Thymus (tissue), 14 donors: ENCODE measurements at places on chromosomes 5 and 9. TPM values are rescaled to one million over a fixed set of nuclear protein-coding genes. Genes with fewer than 3 reads are reported as not detected.

DNA sequence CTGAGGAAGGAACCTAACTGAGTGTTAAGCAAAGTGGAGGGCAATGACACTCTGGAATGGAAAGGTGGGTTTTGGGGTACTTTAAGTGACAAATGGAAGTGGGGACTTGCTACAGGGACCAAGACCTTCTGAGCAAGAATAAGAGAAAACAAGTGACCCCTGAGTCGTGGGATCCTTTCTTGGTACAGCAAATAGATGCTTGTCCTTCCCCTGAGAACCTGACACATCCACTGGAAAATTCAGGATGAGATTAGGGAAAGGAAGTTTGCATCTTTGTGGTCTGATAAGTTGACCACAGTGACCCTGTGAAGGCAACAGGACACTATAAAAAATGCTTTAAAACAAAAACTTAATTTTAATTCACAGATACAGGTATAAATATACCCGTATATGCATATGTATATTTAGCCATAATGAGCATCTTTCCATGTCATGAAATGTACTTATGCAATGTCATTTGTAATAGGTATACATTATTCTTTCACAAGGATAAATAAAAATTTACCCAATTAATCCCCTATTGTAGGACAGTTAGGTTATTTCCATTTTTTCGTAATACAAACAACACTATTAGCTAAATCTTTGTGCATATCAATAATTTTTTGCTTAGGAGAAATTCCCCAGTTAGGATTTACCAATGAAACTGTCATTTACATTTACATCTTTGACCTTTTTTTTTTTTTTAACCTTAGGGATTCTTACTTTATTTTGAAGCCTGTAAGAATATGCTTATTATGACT is 2.0 kb upstream of the IRF1 start:
- peaks cover 7% of the 10 kb centered on the region for H3K36me3 ChIP-seq
- H3K4me1 ChIP-seq, result peaks cover 22% of the 10 kb centered on the region
- no peak overlapping the region for H3K4me3 ChIP-seq

GRCh38 chr5:9787861-9788600 is 157.9 kb upstream of the TAS2R1 start:
- no peaks in the 10 kb centered on the region for H3K27me3 ChIP-seq
- no peak for DNase-seq
- H3K4me3 ChIP-seq, result no peak overlapping the region
- no peaks in the 10 kb centered on the region for H3K36me3 ChIP-seq
- H3K4me1 ChIP-seq, result no peaks in the 10 kb centered on the region

GRCh38 chr5:127799293-127799905 is 96.2 kb downstream of the CCDC192 start:
- no peak overlapping the region for H3K4me3 ChIP-seq
- H3K27ac ChIP-seq, result no peak overlapping the region
- H3K27me3 ChIP-seq, result no peaks in the 10 kb centered on the region
- H3K4me1 ChIP-seq, result no peaks in the 10 kb centered on the region
- no peak for DNase-seq
- no peaks in the 10 kb centered on the region for H3K36me3 ChIP-seq

DNA sequence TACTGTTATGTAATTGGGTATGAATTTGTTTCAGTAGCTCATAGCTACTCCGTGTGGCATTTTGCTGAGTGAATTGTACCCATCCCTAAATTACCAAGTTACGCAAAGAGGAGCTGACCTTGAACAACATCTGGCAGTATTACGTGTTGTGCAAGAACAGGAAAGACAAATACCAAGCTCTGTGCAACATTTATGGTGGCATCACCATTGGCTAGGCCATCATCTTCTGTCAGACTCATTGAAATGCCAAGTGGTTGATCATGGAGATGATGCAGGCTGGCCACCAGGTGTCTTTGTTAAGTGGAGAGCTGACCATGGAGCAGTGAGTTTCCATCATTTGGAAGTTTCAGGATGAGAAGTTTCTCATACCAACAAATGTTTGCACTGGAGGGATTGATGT is 15.0 kb downstream of the ZSWIM6 start:
- no peaks in the 10 kb centered on the region for H3K36me3 ChIP-seq
- H3K4me1 ChIP-seq, result no peaks in the 10 kb centered on the region
- no peak overlapping the region for H3K27ac ChIP-seq
- no peaks in the 10 kb centered on the region for H3K27me3 ChIP-seq
- H3K4me3 ChIP-seq, result no peak overlapping the region
- no peak for DNase-seq

- no peak for DNase-seq
- no peaks in the 10 kb centered on the region for H3K4me1 ChIP-seq
- H3K27ac ChIP-seq, result no peak overlapping the region
- H3K36me3 ChIP-seq, result no peaks in the 10 kb centered on the region
- H3K4me3 ChIP-seq, result no peak overlapping the region
Observed at GRCh38 chr5:135456238-135457099, 4.3 kb upstream of the TIFAB start.

GRCh38 chr9:130781569-130781968 is 53.5 kb upstream of the ABL1 start:
- H3K36me3 ChIP-seq, result no peaks in the 10 kb centered on the region
- DNase-seq, result no peak
- H3K4me3 ChIP-seq, result no peak overlapping the region
- H3K27ac ChIP-seq, result no peak overlapping the region

- peaks cover 12% of the 10 kb centered on the region for H3K36me3 ChIP-seq
- no peak overlapping the region for H3K4me3 ChIP-seq
- peaks cover 3% of the 10 kb centered on the region for H3K4me1 ChIP-seq
Observed at GRCh38 chr5:57244331-57244730, 70.5 kb downstream of the GPBP1 start.

- no peaks in the 10 kb centered on the region for H3K27me3 ChIP-seq
- no peak overlapping the region for H3K4me3 ChIP-seq
- H3K4me1 ChIP-seq, result peaks cover 93% of the 10 kb centered on the region
- H3K27ac ChIP-seq, result peak overlapping the region; percentile 96
- no peak for DNase-seq
Observed at GRCh38 chr9:98101416-98101815, 17.6 kb downstream of the TRIM14 start.

DNA sequence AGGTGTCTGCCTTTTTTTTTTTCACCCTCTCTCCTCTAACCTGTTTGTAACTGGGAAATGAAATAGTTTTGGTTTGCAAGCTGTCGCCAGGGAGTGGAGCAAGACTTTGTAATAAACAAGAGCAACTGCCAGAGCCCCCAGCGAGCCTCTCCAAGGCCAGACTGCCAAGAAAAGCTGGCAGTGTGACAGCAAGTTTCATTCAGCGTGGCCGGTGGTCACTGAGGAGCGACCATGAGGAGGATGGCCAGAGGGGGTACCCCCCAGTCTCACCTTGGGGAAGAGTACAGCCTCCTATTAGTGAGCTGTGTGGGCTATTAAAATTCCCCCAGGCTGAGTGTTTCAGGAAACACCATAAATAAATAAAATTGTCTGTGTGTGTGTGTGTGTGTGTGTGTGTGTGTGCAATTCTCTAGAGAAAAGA is 49.9 kb downstream of the ZFAND5 start:
- H3K4me3 ChIP-seq, result no peak overlapping the region
- DNase-seq, result no peak
- H3K4me1 ChIP-seq, result no peaks in the 10 kb centered on the region
- H3K36me3 ChIP-seq, result no peaks in the 10 kb centered on the region

DNA sequence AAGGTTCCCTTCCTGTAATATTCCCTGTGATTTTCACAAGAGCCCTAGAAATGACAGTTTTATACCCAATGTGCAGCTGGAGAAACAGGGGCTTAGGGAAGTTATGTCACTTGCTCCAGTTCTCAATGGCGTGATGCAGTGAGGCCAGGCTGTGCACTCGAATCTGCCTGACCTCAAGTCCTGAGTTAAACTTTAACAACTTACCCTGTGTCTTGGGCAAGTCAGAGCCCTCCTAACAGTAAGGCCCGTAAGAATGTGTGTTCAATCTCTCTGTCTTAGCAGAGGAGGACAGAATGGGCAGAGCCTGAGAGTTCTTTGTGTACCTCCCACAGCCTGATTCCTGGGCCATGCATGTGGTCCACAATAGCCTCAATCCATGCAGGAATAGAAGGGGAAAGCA is 181.1 kb downstream of the TRIM32 start:
- H3K36me3 ChIP-seq, result no peaks in the 10 kb centered on the region
- DNase-seq, result no peak
- no peak overlapping the region for H3K27ac ChIP-seq
- H3K27me3 ChIP-seq, result no peaks in the 10 kb centered on the region
- no peaks in the 10 kb centered on the region for H3K4me1 ChIP-seq

DNA sequence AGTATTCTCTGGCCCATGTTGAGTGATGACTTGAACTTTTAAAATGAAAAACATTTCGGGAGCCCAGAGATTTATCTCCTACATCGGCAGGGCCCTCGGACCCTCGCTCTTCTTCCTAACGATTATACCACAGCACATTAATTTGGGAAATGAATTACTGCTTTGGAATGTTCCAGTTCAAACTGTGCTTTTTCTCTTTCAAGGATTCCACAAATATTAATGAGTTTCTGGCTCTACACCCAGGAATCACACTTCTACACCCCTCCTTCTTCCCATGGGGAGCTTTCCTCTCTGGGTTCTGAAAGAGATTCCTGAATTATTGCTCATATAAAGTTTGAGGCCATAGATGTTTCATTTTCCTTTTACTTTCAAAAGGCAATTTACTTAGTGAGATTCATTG is 41.2 kb downstream of the NSG2 start:
- no peak for DNase-seq
- no peak overlapping the region for H3K4me3 ChIP-seq
- no peaks in the 10 kb centered on the region for H3K36me3 ChIP-seq
- H3K27me3 ChIP-seq, result no peaks in the 10 kb centered on the region

GRCh38 chr5:136020383-136021015 is 8.3 kb upstream of the TGFBI start:
- no peak overlapping the region for H3K4me3 ChIP-seq
- DNase-seq, result no peak
- H3K36me3 ChIP-seq, result no peaks in the 10 kb centered on the region

GRCh38 chr5:176427971-176428370 is 11.6 kb upstream of the CLTB start:
- H3K4me1 ChIP-seq, result peaks cover 10% of the 10 kb centered on the region
- no peak overlapping the region for H3K4me3 ChIP-seq

- H3K36me3 ChIP-seq, result no peaks in the 10 kb centered on the region
- H3K4me3 ChIP-seq, result no peak overlapping the region
- DNase-seq, result no peak
- no peak overlapping the region for H3K27ac ChIP-seq
- no peaks in the 10 kb centered on the region for H3K4me1 ChIP-seq
Observed at GRCh38 chr9:78365748-78366697, 69.1 kb downstream of the PSAT1 start.

DNA sequence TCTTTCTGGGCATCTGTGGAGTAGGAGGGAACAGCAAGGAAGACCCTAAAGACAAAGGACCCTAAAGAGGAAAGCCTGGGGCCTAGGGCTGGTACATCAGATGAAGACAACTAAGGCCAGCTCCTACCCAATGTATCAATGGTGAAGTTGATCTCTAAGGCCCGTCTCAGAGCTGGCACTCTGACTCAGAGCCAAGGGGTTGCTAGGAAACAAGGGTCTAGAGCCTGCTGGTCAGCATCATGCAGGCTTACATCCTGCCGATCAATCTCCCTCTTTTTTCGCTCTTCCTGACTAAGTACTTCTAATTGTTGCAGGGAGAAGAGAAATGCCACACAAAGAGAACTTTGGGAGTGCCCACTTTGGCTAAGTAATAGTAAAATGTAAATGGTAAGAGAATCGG is 26.2 kb downstream of the TRIM32 start:
- H3K4me1 ChIP-seq, result no peaks in the 10 kb centered on the region
- H3K27ac ChIP-seq, result no peak overlapping the region
- H3K27me3 ChIP-seq, result no peaks in the 10 kb centered on the region
- no peaks in the 10 kb centered on the region for H3K36me3 ChIP-seq

- H3K27ac ChIP-seq, result no peak overlapping the region
- H3K4me3 ChIP-seq, result no peak overlapping the region
- no peak for DNase-seq
- no peaks in the 10 kb centered on the region for H3K36me3 ChIP-seq
- H3K4me1 ChIP-seq, result no peaks in the 10 kb centered on the region
- H3K27me3 ChIP-seq, result no peaks in the 10 kb centered on the region
Observed at GRCh38 chr9:16515207-16515606, 355.3 kb downstream of the BNC2 start.

- H3K4me3 ChIP-seq, result no peak overlapping the region
- no peak for DNase-seq
- H3K27ac ChIP-seq, result peak overlapping the region; percentile 95
- H3K27me3 ChIP-seq, result no peaks in the 10 kb centered on the region
Observed at GRCh38 chr5:181241393-181241975, 2.2 kb downstream of the RACK1 start.

DNA sequence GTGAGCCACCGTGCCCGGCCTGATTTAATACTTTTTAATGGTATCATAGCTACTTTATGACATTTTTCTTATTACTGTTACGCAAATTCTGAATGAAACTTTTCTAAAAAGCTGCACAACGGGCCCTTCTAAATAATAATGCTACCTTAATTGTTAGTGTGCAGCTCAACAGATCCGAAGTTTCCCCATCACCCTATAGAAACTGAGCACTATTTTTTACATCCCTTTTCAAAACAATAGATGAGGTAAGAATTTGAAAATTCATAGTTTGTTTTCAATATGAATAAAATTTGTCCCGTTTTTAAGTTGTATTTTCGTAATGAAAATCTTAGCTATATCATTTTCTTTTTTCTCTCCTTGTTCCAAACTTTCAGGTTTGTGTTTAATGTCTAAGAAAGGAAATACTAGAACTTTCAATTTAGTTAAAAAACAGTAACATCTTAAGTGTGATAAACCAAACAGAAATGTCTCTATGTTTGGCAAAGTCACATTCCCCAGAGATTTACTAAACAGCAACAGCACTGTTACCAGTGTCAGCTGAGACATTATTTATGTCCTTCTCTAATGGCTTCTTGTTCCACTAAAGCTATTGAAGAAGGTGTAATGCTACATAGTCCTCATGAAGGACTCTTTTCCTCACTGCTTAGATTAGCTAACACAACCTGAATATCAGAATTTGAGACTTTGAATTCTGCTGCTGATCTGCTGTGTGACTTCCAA is 22.9 kb downstream of the KIF2A start:
- H3K27ac ChIP-seq, result no peak overlapping the region
- no peak for DNase-seq
- peaks cover 5% of the 10 kb centered on the region for H3K36me3 ChIP-seq
- H3K4me1 ChIP-seq, result no peaks in the 10 kb centered on the region
- H3K4me3 ChIP-seq, result no peak overlapping the region

- peaks cover 5% of the 10 kb centered on the region for H3K36me3 ChIP-seq
- no peaks in the 10 kb centered on the region for H3K4me1 ChIP-seq
- H3K27me3 ChIP-seq, result no peaks in the 10 kb centered on the region
- no peak for DNase-seq
- H3K27ac ChIP-seq, result no peak overlapping the region
Observed at GRCh38 chr5:72363166-72363802, 43.1 kb downstream of the PTCD2 start.

- no peaks in the 10 kb centered on the region for H3K4me1 ChIP-seq
- H3K4me3 ChIP-seq, result no peak overlapping the region
- no peak overlapping the region for H3K27ac ChIP-seq
- DNase-seq, result no peak
Observed at GRCh38 chr5:80668016-80668969, 13.5 kb upstream of the DHFR start.

GRCh38 chr5:74866596-74867162 is 492 bp upstream of the FAM169A start:
- no peaks in the 10 kb centered on the region for H3K36me3 ChIP-seq
- no peak overlapping the region for H3K27ac ChIP-seq
- H3K4me3 ChIP-seq, result peak overlapping the region; percentile 93
- H3K27me3 ChIP-seq, result peaks cover 24% of the 10 kb centered on the region

Gene FOXD4L3
- 0.94 TPM for total RNA-seq

Gene LCP2
- total RNA-seq, result 73.7 TPM

Gene CNTRL
- total RNA-seq, result 39.4 TPM

Gene G3BP1
- total RNA-seq, result 144 TPM

Gene RAI14
- total RNA-seq, result 10.4 TPM

Gene SOX30
- total RNA-seq, result 0.24 TPM

Gene LCN15
- total RNA-seq, result 0.05 TPM

Gene REEP2
- total RNA-seq, result 1.6 TPM

Gene LIFR
- 33.8 TPM for total RNA-seq

Gene PDE8B
- 0.38 TPM for total RNA-seq

Gene GPRIN1
- total RNA-seq, result 2.7 TPM
